GDM1 (cell line): ENCODE measurements at places on chromosomes 2 and 18.
A peak's percentile ranks its signal among the peaks of the same experiment; 100 is the strongest.

GRCh38 chr2:233473386-233473791, 93.2 kb downstream of the USP40 start:
- DNase-seq = no peak

- no peak for DNase-seq
Observed at GRCh38 chr2:208556983-208557484, 150.4 kb downstream of the PTH2R start.

- no peak for DNase-seq
Observed at GRCh38 chr2:160019374-160020090, 42.9 kb downstream of the PLA2R1 start.

DNA sequence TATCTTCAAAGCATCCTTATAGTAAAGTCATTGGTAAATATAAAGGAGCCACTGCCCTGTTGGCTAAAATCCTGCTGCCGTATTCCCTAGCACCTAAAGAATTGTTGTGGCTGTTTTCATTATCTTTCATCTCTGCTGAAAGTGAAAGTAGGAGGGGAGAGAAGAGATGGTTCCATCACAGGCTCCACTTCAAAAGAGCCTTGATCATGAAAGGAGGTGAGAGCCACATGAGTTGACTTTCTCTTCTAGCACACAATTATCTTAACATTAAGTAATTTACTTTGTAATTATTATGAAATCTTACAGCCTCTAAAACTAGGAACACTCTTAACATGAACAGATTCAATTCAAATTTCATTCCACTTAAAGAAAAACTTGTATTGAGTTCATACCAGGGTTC, 1050.9 kb upstream of the LRRTM1 start:
- DNase-seq = no peak

DNA sequence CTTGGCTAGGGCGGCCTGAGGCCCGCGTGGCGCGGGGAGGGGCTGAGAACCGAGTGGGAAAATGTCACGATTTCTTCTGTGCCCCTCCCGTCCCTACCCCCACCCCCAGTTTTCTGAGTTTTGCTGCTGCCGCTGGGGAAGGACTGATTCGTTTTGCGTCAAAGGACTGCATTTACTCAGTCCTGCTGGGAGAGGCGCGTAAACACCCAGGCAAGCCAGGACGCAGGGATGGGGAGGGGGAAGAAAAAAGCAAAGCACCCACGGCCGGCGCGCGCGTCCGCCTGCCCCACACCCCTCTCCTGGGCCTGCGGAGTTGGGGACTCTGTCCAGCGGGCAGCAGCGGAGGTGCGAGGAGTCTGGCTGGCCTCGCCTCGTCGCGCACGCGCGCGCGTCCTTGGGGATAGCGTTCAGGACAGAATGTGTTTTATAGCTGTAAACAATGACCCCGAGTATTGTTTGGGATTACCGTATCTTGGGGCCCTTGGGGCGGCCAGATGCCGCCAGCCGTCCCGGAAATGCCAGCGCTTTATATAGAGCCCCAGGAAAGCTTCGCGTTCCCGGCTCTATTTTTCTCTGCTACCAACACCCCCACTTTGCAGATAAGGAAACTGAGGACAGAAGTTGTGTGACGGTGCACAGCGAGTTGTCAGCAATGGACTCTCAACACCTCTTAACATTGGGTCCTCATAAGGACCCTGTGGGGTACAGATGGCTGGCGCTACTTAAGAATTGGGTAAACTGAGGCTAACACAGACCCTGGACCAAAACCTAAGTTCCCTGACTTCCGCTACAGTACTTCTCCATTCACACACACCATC, 1.7 kb upstream of the FOSL2 start:
- peak; percentile 59 for DNase-seq

- no peak for DNase-seq
Observed at GRCh38 chr2:75055142-75055819, 96.8 kb downstream of the POLE4 start.

DNA sequence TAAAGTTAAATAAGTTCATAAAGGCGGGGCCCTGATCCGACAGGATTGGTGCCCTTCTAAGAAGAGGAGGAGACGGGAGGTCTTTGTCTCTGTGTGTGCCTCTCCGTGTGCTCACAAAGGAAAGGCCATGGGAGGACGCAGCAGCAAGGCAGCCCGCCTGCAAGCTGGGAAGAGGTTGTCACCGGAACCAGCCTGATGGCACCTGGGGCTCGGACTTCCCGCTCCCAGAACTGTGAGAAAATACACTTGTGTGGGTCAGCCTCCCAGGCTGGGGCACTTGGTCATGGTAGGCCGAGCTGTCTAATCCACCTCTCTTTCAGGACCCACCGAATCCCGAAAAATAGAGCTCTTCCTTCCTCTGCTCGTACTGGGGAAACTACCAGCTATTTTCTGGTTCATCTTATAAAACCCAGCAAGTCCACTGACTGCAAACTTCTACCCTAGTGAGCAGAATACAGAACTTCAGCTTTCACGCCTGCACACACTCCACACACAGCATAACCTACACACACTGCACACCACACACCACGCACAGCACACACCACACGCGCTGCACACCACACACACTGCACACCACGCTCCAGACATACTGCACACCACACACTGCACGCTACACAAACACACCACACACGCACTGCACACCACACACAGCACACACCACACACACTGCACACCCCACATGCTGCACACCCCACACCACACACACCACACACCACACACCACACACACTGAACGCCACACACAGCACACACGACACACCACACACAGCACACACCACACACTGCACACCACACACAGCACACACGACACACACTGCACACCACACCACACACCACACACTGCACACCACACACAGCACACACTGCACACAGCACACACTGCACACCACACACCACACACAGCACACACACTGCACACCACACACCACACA, 58.1 kb downstream of the ASB1 start:
- DNase-seq = no peak

GRCh38 chr2:109611467-109612095, 2.2 kb downstream of the SEPTIN10 start:
- DNase-seq = no peak

- no peak for DNase-seq
Observed at GRCh38 chr2:127080938-127081755, 25.8 kb downstream of the BIN1 start.

DNA sequence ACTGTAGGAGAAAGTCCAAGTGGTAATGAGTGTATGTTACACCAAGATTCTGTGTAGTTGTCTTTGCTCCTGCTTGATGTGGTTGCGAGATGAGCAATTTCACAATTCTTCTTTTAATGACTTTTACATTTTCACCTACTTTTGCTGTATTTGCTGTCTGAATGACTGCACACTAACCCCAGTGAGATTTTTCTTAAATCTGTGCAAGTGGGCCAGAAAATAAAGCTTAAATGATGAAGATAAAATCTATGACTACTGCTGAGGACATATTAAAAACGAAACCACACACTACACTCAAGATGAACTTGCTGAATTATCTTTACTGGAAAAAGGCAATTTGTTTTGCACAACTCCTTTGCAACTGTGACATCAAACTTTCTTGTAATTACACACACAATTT, 4.1 kb downstream of the LDAH start:
- no peak for DNase-seq
